RKO (cell line): ENCODE measurements at places on chromosomes 13 and 19.

GRCh38 chr13:34431827-34432581, 510.1 kb upstream of the NBEA start:
- no peak for DNase-seq

DNA sequence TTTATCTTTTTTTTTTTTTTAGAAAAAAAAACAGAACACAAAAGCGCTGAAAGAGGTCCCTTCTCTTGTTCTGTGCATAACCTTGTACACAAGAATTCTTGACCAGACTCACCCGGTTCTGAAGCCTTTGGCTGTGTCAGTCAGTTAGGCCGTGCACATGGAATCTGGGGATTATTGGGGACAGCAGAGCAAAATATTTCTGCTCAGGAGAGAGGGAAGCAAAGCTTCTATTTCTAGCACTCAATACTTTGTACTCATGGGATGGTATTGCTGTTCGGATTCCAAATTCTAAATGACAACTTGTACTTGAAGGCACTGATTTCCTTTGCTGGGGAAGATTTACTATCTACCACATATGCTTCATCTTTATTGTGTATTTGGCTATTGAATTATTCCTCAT, 272.7 kb downstream of the NHLRC3 start:
- no peak for DNase-seq

GRCh38 chr19:810883-811489, 10.8 kb downstream of the PLPPR3 start:
- no peak for DNase-seq

- no peak for DNase-seq
These were observed 74.9 kb downstream of the ALOX5AP start for GRCh38 chr13:30810261-30810701.

DNA sequence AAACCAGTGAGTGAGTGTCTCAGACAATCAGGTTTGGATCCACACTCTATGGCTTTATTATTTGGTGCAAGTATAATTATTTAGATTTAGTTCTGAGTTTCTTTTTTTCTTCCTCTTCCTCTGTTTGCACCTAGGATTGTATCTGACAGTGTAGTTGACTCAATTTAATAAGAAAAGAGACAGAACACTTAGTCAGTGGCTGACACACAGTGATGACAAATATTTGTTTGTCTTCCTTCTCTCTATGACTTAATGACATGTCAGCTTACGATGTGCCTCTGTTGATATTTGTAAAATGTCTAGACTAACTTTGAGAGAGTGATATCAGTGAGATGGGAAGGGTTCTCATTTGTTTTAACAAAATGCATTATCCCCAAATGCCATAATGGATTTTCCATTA, 129.5 kb upstream of the SLC10A2 start:
- DNase-seq = peak; percentile 38

- DNase-seq = peak; percentile 18
These were observed 12.1 kb upstream of the LGALS13 start for GRCh38 chr19:39590265-39590664.

DNA sequence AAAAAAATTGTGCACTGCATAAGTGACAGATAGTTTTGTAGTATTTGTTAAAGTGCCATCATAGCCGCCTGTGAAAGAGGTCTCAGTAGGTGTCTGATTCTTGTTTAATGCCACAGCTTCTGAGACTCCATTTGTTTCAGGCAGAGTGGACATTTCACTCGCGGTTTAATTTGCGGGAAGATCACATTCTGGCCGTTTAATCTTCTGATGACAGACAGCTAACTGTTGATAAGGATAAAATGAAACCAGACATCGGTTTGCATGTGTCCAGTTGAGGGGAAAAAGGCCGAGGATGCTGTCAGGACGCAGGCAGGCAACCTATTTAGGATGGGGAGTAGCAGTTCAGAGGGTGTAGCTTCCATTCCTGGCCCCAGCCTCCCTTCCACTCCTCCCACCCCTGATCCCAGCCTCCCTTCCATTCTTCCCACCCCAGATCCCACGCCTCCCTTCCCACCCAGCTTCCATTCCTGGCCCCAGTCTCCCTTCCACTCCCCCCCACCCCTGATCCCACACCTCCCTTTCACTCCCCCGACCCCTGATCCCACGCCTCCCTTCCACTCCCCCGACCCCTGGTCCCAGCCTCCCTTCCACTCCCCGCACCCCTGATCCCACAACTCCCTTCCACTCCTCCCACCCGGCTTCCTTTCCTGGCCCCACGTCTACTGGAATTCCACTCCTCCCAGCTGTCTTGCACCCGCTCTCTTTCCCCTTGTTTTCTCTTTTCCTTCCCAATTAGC, 23.8 kb downstream of the ATP11A start:
- DNase-seq = no peak

DNA sequence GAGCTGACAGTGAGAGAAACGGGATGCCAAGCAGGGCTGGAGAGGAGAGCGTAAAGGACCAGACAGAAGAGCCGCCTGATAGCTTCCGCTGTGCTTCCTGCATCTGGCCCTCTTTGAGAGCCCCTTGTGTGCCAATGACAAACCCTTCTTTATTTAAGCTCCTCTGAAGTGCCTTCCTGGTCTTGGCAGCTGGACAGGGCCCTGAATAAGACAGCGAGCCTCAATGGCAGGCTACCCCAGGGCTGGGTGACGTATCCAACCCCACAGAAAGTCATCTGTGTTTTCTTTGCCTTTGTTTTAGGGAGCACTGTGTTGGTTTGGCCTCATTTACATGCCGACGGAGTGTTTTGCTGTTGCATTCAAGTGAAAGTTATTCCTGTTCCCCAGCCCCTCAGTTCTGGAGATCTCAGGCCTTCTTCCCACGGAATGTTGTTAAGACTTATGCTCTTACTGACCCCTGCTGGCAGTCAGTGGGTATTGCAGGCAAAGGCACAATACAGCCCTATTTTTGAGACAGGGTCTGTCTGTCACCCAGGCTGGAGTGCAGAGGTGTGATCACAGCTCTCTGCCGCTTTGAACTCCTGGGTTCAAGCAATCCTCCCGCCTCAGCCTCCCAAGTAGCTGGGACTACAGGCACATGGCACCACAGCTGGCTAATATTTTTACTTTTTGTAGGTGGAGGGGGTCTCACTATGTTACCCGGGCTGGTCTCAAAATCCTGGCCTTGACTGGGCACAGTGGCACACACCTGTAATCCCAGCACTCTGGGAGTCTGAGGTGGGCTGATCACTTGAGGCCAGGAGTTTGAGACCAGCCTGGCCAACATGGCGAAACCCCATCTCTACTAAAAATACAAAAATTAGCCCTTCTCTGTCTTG, 16.8 kb downstream of the CCL25 start:
- DNase-seq = peak; percentile 12

GRCh38 chr13:78341032-78341431, 262.3 kb downstream of the POU4F1 start:
- no peak for DNase-seq

DNA sequence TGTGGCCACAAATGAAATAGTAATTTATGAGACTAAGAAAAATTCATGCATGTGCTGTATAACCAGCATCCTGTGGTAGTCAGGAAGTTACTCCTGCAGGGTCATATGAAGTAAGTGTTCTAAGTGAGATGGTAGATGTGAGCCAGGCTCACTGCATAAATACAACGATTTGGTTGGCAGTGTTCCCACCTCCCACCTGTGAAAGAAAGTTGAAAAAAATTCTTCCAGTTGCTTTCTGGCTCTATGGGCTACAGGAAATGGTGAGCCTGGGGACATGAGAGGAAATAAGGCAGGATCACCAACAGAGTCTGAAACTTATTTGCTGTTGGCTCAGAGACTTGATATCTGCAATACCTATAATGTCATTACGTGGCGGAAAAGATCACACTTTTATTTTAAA, 301.7 kb upstream of the SPRY2 start:
- no peak for DNase-seq

DNA sequence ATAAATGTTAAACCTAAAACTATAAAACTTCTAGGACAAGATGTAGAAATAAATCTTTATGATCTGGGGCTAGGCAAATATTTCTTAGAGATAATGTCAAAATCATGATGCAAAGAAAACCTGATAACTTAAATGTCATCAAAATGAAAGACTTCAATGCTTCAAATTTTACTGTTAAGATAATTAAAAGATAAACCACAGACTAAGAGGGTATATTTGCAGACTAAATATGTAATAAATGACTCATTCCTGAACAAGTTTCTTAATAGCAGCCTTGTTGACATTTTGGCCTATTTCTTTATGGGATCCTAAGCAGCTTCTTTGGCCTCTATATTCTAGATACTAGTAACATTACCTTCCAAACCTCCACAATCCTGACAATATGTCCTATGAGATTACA, 2878.3 kb upstream of the PCDH20 start:
- no peak for DNase-seq

- no peak for DNase-seq
These were observed 204.0 kb upstream of the GPR12 start for GRCh38 chr13:26964278-26965250.

GRCh38 chr13:80297094-80297493, 43.8 kb downstream of the SPRY2 start:
- DNase-seq = no peak

DNA sequence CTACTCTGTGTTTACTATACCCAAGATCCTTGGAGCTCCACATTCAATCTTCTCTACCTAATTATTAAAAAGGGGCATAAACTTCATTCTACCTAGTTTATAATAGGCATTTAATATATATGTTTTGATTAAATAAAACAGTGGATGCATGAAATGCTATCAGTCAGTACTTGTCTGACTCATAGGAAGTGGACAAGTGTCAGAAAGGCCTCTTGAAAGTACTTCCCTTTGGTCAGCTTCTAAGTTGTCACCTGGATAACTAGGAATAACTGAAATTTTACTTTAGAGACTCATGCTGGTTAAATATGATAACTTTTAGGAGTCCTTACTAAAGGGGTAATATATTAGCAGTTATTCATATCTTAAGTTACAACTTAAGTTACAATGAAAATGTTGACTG, 329.8 kb downstream of the KLF5 start:
- no peak for DNase-seq

DNA sequence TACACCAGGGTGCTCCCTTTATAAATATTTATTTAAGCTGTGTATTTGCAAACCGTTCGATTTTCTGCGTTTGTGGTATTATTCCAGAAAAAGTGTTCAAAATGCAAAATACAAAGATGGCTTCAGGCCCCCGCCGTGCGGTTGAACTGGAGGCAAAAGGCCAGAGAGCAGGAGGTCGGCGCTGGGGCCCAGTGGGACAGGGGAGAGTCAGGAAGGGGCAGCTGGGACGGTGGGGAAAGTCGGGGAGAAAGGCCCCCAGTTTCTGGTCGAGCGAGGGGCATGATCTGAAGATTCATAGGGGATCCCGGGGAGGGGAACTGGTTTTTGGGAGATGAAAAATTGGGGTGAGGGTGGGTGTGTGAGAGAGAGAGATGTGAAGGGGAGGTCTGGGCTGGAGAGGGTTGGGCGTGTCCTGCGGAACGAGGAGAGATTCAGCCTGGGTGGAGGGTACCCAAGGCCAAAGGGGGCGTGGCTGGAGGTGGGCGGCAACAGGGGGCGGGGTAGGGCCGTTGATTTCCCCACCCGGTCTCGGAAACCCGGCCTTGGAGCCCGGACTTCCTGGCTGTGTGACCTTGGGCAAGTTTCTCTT, 678 bp downstream of the ISOC2 start:
- peak; percentile 55 for DNase-seq

DNA sequence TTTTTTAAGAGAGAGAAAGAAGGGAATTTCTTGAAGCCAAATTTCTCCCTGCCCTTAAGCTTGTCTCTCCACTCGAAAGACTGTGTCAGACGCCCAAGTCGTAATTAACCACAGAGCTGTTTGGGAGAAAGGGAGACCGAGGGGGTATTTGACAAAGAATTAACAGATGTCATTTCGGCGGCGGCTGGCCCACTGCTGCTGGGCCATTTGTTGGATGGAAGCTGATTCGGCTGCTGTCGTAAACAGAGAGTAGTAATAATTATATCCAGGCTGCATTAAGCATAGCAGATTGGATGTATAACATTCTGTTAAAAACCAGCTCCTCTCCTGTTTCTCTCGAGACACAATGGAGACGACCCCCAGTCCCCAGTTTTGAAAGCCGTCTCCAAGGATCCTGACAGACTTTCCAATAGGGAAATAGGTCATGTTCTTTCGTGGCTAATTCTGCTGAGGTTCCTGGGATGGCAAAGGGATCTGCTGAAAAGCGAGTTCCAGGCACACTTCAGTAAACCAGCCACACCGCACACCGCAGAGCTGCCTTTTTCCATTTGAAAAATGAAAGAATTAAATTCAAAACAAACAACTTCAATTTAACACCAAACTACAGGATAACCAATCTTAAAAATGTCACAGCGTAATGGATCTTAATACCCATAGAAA, 71.5 kb downstream of the KCTD15 start:
- DNase-seq = no peak

DNA sequence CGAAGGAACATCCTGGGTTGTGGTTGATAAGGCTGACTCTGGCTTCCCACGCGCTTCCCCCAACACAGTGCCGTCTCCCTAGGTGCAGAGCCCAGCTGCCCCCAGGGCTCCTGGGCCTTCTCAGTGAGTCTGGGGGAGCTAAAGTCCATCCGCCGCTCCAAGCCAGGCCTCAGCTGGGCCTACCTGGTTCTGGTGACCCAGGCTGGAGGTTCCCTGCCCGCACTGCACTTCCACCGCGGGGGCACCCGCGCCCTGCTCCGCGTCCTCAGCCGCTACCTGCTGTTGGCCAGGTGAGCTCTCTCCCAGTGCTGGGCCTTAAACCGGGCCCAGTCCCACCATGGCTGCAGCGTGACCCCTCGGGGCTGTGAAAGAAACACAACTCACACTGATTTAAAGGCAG, 3.7 kb downstream of the TBC1D17 start:
- no peak for DNase-seq

DNA sequence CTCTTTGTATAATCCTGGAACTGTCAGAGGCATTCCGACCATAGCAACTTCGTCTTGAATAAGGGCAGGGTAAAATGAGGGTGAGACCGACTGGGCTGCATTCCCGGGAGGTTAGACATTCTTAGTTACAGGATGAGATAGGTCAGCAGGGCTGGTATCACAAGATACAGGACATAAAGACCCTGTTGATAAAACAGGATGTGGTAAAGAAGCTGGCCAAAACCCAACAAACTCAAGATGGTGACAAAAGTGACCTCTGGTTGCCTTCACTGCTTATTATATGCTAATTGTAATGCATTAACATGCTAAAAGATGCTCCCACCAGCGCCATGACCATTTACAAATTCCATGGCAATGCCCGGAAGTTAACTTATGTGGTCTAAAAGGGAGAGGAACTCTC, 27.7 kb upstream of the MBNL2 start:
- peak; percentile 12 for DNase-seq

DNA sequence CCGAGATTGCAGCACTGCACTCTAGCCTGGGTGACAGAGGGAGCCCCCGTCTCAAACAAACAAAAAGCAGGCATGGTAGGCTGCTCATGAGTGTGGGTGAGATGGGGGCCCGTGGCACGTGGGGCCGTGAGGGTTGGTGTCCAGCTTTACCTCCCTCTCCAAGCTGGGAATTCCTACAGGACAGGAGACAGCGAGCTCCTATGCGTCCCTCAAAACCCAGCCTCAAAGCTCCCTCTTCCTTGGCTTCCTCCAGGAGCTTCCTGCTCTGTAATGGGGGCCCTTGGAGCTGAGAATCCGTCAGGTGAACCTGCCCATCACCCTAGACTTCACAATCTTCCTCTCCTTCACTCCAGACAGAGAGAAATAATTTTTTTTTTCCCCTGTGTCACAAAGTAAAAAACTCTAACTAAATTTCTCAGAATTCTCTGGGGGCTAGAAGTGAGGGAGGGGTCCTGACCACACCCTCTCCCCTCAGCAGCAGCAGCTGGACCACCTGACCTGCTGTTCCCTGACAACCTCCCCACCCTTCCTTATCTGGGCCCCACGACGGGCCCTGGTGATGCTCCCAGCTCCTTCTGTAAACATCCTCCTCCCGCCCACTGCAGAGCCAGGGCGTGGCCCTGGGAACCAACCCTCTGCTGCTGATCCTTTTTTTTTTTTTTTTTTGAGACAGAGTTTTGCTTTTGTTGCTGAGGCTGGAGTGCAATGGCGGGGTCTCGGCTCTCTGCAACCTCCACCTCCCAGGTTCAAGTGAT, 22.1 kb upstream of the WDR18 start:
- DNase-seq = no peak
